ENCODE measurements at places on chromosomes 3 and 15.

DNA sequence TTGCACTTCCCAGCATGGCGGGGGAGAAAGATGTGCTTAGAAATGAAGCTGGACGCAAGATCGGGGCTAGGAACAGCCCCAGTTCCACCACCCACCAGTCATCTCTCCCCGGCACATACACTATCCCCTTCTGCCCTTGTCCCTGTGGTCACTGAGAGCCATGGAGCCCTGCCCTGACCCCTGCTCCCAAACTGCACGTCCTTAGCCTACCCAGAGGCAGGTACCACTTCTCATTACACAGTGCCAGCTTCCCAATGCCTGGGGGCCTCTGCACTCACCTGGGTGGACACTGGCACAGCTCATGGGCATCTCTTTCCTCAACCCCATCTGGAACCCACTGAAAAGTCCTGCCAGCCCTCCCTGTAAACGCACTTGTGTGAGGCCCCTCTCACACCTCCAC is 139.3 kb upstream of the PRR20G start:
- H3K27me3 ChIP-seq = peaks cover 3% of the 10 kb centered on the region
- no peak overlapping the region for H3K27ac ChIP-seq
- no peaks in the 10 kb centered on the region for H3K36me3 ChIP-seq
- H3K4me1 ChIP-seq = no peaks in the 10 kb centered on the region
- no peak overlapping the region for H3K4me3 ChIP-seq

- DNase-seq = no peak
- no peak overlapping the region for H3K27ac ChIP-seq
- H3K4me1 ChIP-seq = no peaks in the 10 kb centered on the region
- no peaks in the 10 kb centered on the region for H3K27me3 ChIP-seq
- no peaks in the 10 kb centered on the region for H3K36me3 ChIP-seq
- no peak overlapping the region for H3K4me3 ChIP-seq
Observed at GRCh38 chr3:146313031-146313745, 62.3 kb upstream of the PLSCR4 start.

GRCh38 chr3:126552688-126553283 is 5.9 kb downstream of the C3orf22 start:
- H3K36me3 ChIP-seq = no peaks in the 10 kb centered on the region
- H3K27me3 ChIP-seq = no peaks in the 10 kb centered on the region
- no peak overlapping the region for H3K4me3 ChIP-seq
- H3K4me1 ChIP-seq = peaks cover 3% of the 10 kb centered on the region

DNA sequence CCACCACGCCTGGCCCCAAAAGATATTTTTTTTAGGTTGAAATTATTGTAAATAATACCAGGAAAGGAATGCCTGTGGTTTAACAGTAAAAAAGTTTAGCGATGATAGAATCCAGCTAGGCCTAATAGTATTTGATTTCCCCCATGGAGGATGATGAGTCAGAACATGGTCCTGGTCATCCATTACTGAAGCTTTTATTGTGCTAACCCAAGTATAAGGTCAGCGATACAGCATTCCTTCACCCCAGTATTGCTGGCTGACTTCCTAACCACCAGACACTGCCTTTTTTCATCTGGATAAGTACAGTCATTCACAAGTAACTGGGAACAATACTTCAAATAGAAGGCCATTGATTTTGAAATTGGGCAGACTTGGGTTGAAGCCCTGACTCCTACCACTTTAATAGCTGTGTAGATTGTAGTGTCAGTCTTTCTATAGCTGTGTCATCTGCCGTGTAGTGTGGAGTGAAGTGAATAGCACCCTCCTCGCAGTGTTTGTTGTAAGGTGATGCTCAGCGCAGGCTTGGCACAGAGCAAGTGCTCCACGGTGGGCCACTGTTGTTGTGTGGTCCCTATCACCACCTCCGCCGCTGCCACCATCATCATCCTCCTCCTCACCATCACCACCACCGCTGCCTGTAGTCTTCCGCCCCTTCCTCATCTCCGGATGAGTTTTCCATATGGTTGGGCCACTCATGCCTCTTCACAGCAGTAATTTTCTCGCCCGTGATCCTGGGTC is 436.0 kb upstream of the TPM1 start:
- H3K4me1 ChIP-seq = no peaks in the 10 kb centered on the region
- H3K27ac ChIP-seq = no peak overlapping the region
- no peaks in the 10 kb centered on the region for H3K36me3 ChIP-seq
- DNase-seq = no peak

- no peak overlapping the region for H3K27ac ChIP-seq
- DNase-seq = no peak
- H3K4me3 ChIP-seq = no peak overlapping the region
- H3K4me1 ChIP-seq = no peaks in the 10 kb centered on the region
- H3K27me3 ChIP-seq = no peaks in the 10 kb centered on the region
Observed at GRCh38 chr3:130606336-130606735, 89.4 kb downstream of the COL6A6 start.

Measured in DND-41 (cell line).